ENCODE measurements at places on chromosomes 5 and 9. TPM values are rescaled to one million over a fixed set of nuclear protein-coding genes. Genes with fewer than 3 reads are reported as not detected.

GRCh38 chr9:33620738-33621439, 96.8 kb downstream of the ANKRD18B start:
- peak; percentile 68 for DNase-seq
- no peak overlapping the region for H3K4me3 ChIP-seq
- H3K4me1 ChIP-seq, result peaks cover 3% of the 10 kb centered on the region
- no peaks in the 10 kb centered on the region for H3K36me3 ChIP-seq
- H3K27me3 ChIP-seq, result no peaks in the 10 kb centered on the region

Gene PCDHA12
- 0.50 TPM for total RNA-seq

- no peaks in the 10 kb centered on the region for H3K4me1 ChIP-seq
- H3K4me3 ChIP-seq, result no peak overlapping the region
- peak; percentile 25 for DNase-seq
- H3K36me3 ChIP-seq, result no peaks in the 10 kb centered on the region
- H3K27ac ChIP-seq, result no peak overlapping the region
- no peaks in the 10 kb centered on the region for H3K27me3 ChIP-seq
Measured at GRCh38 chr9:99973455-99973854, 67.0 kb downstream of the STX17 start.

DNA sequence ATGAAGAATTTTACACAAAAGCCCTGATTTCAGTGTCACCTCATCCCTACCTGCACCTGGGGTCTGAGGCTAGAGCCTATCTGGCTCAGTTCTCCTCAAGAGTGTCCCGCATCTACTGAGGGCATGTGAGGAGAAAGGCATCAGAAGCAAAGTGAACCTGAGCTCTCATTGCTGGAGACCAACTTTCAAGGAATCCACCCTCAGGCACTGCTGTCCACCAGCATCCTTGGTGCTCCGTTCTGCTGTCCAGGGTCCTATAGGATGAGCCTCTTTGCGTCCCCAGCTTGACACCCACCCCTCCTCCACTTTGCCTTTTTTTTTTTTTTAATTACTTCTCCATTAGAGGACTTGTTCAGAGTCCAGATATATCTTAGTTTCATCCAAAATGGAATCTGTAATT, 49.5 kb downstream of the CAMSAP1 start:
- no peak overlapping the region for H3K4me3 ChIP-seq
- H3K36me3 ChIP-seq, result no peaks in the 10 kb centered on the region
- H3K27ac ChIP-seq, result no peak overlapping the region

Gene TEX48
- total RNA-seq, result not detected

DNA sequence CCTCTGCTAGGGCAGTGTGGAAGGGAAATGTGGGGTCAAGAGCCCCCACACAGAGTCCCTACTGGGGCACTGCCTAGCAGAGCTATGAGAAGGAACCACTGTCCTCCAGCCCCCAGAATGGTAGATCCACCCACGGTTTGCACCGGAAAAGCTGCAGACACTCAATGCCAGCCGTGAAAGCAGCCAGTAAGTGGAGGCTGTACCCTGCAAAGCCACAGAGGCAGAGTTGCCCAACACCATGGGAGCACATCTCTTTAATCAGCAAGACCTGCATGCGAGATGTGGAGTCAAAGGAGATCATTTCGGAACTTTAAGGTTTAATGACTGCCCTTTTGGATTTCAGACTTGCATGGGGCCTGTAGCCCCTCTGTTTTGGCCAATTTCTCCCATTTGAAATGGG, 52.2 kb downstream of the GKAP1 start:
- H3K4me1 ChIP-seq, result no peaks in the 10 kb centered on the region
- H3K27me3 ChIP-seq, result no peaks in the 10 kb centered on the region
- H3K27ac ChIP-seq, result no peak overlapping the region

DNA sequence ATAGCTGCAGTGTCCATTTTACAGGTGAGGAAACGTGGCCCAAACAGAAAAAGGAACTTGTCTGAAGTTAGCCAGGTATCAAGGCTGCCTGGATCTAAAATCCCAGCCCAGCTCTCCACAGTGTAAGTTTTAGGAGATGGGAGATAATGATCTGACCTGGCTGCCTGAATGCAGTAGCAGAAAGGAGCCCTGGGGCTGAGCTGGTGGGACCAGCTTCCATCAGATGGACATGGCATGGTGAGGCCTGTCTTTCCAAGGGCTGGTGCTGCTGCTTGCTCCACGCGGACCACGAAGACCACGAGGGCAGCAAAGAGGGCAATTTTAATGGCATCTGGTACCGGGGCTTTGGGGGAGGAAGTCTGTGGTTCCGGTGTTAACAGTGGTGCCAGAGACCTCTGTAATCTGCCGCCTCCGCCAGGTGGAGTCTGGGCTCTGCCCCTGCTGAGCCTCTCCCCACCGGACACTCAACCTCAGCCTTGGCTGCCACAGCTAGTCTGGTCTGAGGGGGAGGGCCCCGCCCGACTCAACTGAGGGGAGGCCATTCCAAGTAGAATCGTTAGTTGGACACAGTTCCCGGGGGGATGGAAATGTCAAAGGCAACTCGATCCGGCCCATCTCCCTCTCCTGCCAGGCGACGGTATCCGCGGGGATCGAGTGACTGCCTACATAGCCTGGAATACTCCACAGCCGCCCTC, 650 bp downstream of the MYORG start:
- H3K27me3 ChIP-seq, result peaks cover 14% of the 10 kb centered on the region
- H3K36me3 ChIP-seq, result no peaks in the 10 kb centered on the region
- H3K4me1 ChIP-seq, result peaks cover 3% of the 10 kb centered on the region

DNA sequence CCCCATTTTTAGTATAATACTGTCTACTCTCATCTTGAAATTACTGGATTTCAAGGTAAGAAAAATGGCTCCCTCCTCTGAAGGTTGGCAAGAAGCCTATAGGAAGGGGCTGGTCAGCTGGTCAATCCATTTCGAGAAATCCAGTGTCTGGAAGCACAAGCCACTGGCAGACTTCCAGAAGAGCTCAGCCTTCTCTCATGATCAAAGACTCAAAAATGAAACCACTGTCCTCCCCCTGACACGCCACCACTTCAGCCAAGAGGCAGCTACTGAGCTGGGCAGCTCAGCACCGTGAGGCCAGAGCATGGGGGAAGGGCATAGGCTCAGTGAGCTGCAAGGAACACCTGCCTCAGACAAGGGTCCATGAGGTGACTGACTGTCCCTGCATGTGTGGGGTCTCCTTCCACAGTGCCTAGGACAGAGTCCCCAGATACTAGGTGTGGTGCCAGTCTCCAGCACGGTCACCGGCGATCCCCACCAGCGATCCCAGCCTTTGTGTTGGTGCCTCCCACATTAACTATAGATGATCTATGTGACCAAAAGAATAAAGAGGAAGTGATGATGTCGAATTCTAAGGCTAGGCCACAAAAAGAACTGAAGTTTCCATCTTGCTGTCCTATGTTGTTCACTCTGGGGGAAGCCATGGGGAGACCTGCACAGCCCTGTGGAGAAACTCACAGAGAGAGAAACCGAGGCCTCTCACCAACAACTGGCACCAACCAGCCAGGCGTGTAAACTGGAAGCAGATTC, 100.1 kb upstream of the LRRTM2 start:
- peaks cover 12% of the 10 kb centered on the region for H3K4me1 ChIP-seq
- H3K36me3 ChIP-seq, result no peaks in the 10 kb centered on the region
- no peaks in the 10 kb centered on the region for H3K27me3 ChIP-seq

DNA sequence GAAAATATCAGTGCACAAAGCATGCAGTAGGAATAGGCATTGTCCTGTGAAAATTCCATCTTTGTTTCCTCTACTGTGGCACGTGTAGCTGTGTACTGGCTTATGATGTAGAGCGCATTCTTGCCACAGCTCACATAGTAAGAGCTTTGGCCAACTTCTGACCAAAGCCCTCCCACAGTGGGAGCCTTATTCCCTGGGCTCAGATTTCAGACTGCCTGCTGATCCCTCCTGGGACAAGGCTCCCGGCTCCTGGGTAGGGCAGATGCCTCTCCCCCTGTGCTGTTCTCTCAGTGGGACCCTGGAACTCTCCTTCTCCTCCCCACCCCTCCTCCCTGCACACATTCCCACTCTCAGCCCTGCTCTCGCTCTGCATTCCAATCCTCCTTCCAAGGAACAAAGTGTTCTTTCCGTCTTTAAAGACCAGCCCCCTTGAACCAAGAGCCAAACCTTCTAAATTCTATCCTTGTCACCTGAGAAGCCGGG, 17.5 kb downstream of the LCP2 start:
- no peak overlapping the region for H3K27ac ChIP-seq
- no peak overlapping the region for H3K4me3 ChIP-seq
- no peaks in the 10 kb centered on the region for H3K27me3 ChIP-seq

Gene PRLR
- 0.33 TPM for total RNA-seq

DNA sequence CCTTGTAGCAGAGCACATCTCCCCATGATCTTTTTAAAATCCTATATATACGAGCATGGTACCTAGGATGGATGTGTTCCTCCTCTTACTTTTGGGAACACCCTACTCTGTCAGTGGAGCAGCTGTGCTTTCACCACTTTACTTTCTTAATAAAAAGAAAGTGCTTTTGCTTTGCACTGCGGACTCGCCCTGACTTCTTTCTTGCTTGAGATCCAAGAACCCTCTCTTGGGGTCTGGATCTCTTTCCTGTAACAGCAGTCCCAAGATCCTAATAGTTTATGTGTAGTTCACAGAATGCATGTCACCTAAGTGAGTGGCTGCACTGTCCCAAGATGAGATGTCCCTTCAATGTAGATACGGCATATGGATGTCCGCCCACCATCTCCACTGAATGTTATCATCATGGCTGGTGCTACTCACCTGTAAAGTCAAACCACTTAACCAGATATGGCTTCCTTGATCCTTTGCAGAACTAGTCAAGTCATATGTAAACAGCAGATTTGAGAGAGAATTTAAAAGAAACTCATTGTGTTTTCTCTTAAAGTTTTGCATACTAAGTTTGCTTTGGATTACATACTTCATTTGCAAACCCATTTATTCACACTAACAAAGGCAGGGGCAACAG, 1.9 kb downstream of the FGF1 start:
- no peak overlapping the region for H3K27ac ChIP-seq
- DNase-seq, result no peak
- peaks cover 13% of the 10 kb centered on the region for H3K4me1 ChIP-seq
- no peak overlapping the region for H3K4me3 ChIP-seq

- H3K27ac ChIP-seq, result no peak overlapping the region
- H3K4me1 ChIP-seq, result peaks cover 6% of the 10 kb centered on the region
- DNase-seq, result no peak
- no peaks in the 10 kb centered on the region for H3K27me3 ChIP-seq
Measured at GRCh38 chr9:134491196-134491835, 150.3 kb upstream of the COL5A1 start.

- no peaks in the 10 kb centered on the region for H3K36me3 ChIP-seq
- H3K4me3 ChIP-seq, result no peak overlapping the region
- DNase-seq, result peak; percentile 13
- no peaks in the 10 kb centered on the region for H3K4me1 ChIP-seq
Measured at GRCh38 chr5:39485079-39485478, 60.3 kb upstream of the DAB2 start.

DNA sequence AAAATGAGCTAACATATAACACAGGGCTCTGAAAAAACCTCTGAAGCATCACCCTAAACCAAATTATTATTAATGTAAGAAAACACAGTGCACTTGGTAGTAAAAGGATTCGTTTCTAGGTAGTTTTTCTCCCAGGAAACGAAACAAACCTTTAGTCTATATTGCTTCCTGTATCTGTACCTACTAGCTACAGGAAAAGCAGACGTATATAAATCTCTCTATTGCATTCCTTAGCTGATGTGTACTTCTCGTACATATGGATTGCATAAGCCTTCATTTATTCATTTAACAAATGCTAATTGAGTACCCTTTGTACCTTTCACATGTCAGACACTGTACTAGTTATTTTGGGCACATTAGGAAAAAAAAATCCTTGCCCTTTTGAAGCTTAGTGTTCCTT, 85.0 kb upstream of the RASA1 start:
- no peaks in the 10 kb centered on the region for H3K36me3 ChIP-seq
- no peak overlapping the region for H3K4me3 ChIP-seq
- no peaks in the 10 kb centered on the region for H3K4me1 ChIP-seq
- H3K27ac ChIP-seq, result no peak overlapping the region
- DNase-seq, result no peak
- no peaks in the 10 kb centered on the region for H3K27me3 ChIP-seq

Gene EQTN
- not detected for total RNA-seq

DNA sequence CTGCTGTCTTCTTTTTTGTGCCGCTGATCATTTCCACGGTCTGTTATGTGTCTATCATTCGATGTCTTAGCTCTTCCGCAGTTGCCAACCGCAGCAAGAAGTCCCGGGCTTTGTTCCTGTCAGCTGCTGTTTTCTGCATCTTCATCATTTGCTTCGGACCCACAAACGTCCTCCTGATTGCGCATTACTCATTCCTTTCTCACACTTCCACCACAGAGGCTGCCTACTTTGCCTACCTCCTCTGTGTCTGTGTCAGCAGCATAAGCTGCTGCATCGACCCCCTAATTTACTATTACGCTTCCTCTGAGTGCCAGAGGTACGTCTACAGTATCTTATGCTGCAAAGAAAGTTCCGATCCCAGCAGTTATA, 17.1 kb downstream of the F2R start:
- no peak overlapping the region for H3K27ac ChIP-seq
- no peaks in the 10 kb centered on the region for H3K27me3 ChIP-seq
- DNase-seq, result no peak
- peaks cover 23% of the 10 kb centered on the region for H3K36me3 ChIP-seq
- no peak overlapping the region for H3K4me3 ChIP-seq

GRCh38 chr5:107601076-107601475, 69.7 kb downstream of the EFNA5 start:
- H3K4me3 ChIP-seq, result no peak overlapping the region
- no peak overlapping the region for H3K27ac ChIP-seq
- no peaks in the 10 kb centered on the region for H3K27me3 ChIP-seq
- H3K36me3 ChIP-seq, result no peaks in the 10 kb centered on the region

- H3K4me3 ChIP-seq, result no peak overlapping the region
- no peaks in the 10 kb centered on the region for H3K4me1 ChIP-seq
- DNase-seq, result no peak
- H3K36me3 ChIP-seq, result no peaks in the 10 kb centered on the region
- no peaks in the 10 kb centered on the region for H3K27me3 ChIP-seq
- H3K27ac ChIP-seq, result no peak overlapping the region
Measured at GRCh38 chr9:75299324-75299723, 211.0 kb downstream of the OSTF1 start.

Gene SLC27A6
- total RNA-seq, result 0.26 TPM

- no peaks in the 10 kb centered on the region for H3K27me3 ChIP-seq
- H3K27ac ChIP-seq, result no peak overlapping the region
- H3K36me3 ChIP-seq, result no peaks in the 10 kb centered on the region
- no peaks in the 10 kb centered on the region for H3K4me1 ChIP-seq
Measured at GRCh38 chr5:75226916-75227315, 9.8 kb downstream of the ANKRD31 start.

Gene CFAP157
- under 0.01 TPM for total RNA-seq

GRCh38 chr5:96329886-96330529, 103.0 kb downstream of the PCSK1 start:
- H3K36me3 ChIP-seq, result no peaks in the 10 kb centered on the region
- H3K4me3 ChIP-seq, result no peak overlapping the region
- no peak overlapping the region for H3K27ac ChIP-seq
- DNase-seq, result no peak
- no peaks in the 10 kb centered on the region for H3K27me3 ChIP-seq

- H3K36me3 ChIP-seq, result no peaks in the 10 kb centered on the region
- peaks cover 3% of the 10 kb centered on the region for H3K4me1 ChIP-seq
- no peak for DNase-seq
Measured at GRCh38 chr5:73302797-73303147, 129.8 kb downstream of the TMEM174 start.
